ENCODE measurements at places on chromosomes 2 and 18. TPM values are rescaled to one million over a fixed set of nuclear protein-coding genes. Genes with fewer than 3 reads are reported as not detected.
A peak's percentile ranks its signal among the peaks of the same experiment; 100 is the strongest.

The ATF2 gene
- total RNA-seq = 31.6 TPM

GRCh38 chr2:27209621-27210401 lies 2.0 kb upstream of the ATRAID start:
- DNase-seq = no peak

The PMAIP1 gene
- total RNA-seq = 13.7 TPM

The CHRNA1 gene
- total RNA-seq = 0.11 TPM

DNA sequence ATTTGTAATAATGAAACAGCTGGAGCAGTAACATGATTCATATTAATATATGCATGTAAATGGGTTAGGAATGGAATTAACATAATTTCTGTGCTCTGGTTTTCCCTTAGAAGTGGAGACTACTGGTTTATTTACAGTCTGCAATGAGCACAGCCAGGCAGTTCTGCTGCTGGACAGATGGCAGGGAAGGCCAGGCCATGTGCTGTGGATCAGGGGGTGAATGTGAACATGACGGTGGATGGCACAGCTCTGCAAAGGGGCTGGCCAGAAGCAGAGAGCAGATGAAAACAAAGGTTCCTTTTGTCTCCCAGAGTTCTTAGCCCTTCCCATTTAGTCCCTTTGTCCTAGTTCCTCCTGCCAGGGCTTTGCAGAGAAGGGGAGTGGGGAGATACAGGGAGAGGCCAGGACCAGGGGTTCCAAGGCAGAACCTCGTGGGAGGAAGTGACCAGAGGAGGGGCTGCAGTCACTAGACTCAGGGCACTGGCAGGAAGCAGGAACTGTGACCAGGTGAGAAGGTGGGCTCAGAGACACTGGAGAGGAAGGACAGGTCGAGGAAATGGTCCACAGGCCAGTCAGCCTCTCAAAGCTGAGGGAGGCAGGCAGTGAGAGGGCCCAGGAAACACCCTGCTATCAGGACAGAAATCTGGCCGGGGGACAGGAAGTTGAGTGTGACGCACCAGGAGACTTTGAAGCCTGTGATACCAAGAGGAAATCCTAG lies 112.9 kb upstream of the ATP8B1 start:
- DNase-seq = no peak

The ADCY3 gene
- 35.0 TPM for total RNA-seq

- no peak for DNase-seq
These were observed 205.4 kb downstream of the DYSF start for GRCh38 chr2:71658771-71659170.

DNA sequence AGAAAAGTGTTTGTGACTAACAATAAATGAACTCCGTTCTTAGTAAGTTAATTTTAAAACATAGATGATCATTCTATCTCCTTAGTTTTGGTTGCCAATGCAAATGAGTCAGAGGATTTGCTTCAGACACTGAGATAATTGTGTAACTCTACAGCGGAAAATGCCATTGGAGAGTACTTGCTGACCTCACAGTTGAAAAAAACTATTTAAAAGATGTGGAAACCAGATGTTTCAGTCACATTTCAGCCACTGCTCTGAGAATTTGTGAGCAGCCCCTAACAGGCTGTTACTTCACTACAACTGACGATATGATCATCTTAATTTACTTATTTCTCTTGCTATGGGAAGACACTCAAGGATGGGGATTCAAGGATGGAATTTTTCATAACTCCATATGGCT lies at the start of gene TNFAIP6:
TSS of gene TNFAIP6 (plus strand) at position 234 of the 400 bp plus-strand sequence. CDS start at position 309, 75 bp downstream.
- DNase-seq = no peak

The SKA1 gene
- 23.0 TPM for total RNA-seq

DNA sequence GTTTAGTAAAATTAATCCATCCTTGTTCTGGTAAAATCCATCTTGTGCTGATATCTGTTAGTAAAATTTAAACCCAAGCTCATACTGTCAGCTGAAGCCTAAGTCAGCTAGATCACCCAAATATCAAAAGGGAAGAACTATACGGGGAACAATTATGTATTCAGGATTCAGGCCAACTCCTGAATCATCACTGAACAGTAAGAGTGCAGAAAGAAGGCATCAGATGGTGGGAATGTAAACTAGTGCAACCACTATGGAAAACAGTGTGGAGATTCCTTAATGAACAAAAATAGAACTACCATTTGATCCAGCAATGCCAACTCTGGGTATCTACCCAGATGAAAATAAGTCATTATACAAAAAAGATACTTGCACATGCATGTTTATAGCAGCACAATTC lies 81.8 kb downstream of the RAPGEF4 start:
- no peak for DNase-seq

The TGFA gene
- 0.26 TPM for total RNA-seq

The APCDD1 gene
- total RNA-seq = 0.04 TPM

- peak; percentile 82 for DNase-seq
These were observed 42.8 kb downstream of the CCDC102B start for GRCh38 chr18:68840554-68841263.

The INO80D gene
- 8.7 TPM for total RNA-seq

The VAMP5 gene
- 60.0 TPM for total RNA-seq
